ENCODE measurements at places on chromosomes 4 and X.

DNA sequence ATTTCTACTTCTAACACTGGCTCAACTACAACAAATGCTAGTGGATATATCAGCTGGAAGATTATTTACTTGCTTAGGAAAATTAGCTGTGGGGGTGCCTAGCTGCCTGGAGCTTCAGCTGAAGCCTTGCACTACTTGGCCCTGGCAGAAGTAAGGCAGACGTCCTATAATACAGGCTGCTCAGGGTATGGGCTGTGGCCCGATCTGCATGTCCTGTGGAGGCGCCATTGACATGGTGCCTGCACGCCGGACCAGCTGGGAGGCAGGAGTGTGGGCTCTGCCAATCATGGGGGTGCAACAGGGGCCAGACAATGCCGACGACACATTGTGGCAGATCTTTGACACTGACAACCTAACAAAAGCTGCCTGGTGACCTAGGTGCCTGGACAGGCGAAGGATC, 31.6 kb upstream of the UCP1 start:
- no peak for DNase-seq

DNA sequence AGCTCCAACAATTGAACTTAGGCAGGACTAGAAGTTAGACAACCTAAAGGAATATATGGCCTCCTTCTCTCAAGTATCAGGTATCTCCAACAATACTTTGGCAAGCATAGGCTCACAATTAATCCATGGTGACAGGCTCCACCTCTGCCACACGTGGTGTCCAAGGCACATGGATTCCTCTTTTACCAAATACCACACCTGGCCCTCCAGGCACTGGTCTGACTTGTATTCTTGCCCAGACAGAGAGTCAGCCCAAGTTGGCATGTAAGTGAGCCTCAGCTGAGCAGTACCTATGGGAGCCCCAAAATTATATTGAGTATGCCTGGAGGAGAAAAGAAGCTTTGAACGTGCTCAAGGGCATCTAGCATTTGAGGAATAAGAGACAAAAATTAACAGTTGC, 19.6 kb downstream of the SRPX2 start:
- DNase-seq: no peak

DNA sequence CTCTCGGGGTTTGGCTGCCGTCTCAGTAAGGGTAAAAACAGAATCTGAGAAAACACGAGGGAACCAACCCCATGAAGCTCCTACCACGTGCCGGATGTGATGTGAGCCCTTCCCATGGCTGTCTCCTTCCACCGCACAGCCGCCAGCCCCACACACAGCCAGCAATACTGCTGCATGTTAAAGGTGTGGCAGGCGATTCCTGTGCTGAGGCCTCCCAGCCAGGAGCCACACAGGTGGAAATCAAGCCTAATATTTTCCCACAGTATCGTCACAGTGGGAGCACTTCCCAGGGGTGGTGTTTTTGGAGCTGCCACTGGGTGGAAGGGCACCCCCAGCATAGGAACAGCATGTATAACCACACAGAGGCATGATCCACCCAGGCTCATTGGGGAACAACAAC, 77.5 kb downstream of the SLC2A9 start:
- no peak for DNase-seq

DNA sequence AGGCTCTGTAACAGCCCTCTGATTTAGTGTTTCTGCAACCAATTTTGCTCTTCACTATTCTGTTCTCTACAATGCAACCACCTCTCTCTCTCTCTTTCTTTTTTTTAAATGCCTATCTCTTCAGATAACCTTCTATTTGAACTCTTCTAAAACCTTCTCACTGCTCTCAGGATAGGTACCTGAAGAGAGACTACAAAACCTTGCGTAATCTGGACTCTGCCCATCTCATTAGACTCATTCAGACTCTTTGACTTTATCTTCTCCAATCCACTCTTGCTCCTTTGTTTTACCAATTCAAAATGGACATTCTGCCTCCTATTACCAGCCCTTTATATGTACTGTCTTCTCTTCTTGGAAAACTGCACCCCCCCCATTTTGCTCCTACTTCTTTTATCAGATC, 291.6 kb downstream of the CAMK2D start:
- DNase-seq: no peak

- no peak for DNase-seq
These were observed 145.4 kb downstream of the CPEB2 start for GRCh38 chr4:15147714-15148113.

DNA sequence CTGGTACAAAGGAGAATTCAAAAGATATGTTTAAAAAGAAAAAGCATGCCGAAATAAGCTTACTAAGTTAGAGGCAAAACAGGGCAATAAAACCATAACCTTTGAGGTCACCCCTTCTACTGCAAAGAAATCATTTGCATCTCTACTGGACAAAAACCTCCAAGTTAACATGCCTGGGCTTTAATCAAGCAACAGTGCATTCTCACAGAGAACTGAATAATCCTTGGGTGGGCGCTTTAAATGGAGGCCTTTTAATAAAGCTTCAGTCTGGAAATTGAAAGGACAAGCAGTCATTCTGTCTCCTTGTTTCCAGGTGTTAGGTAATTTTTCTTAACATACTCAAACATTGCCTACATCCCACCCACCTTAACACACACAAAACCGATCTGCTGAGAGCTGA, 34.6 kb upstream of the SMS start:
- DNase-seq: no peak

- no peak for DNase-seq
These were observed 62.6 kb upstream of the ACSL4 start for GRCh38 chrX:109795682-109796081.

- peak; percentile 21 for DNase-seq
These were observed 441 bp downstream of the SLC9B2 start for GRCh38 chr4:103075894-103076746.

DNA sequence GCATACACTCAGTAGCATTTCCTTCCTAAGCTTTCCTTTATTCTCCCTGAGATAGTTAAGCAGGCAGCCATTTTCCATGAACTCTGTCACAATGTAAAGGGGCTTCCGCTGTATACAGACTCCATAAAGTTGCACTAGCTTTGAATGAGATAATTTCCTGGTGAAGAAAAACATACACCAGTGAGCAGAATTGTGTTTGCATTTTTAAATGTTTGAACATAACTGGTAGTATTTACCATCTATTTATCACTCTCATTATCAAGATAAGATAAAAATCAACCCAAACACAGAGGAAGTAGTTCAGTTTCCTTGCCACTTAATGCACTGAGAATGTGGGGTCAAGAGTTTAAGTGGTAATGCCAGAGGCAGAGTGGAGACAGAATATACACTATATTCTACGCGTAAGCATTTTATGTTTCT, 54.1 kb downstream of the TXK start:
- no peak for DNase-seq

DNA sequence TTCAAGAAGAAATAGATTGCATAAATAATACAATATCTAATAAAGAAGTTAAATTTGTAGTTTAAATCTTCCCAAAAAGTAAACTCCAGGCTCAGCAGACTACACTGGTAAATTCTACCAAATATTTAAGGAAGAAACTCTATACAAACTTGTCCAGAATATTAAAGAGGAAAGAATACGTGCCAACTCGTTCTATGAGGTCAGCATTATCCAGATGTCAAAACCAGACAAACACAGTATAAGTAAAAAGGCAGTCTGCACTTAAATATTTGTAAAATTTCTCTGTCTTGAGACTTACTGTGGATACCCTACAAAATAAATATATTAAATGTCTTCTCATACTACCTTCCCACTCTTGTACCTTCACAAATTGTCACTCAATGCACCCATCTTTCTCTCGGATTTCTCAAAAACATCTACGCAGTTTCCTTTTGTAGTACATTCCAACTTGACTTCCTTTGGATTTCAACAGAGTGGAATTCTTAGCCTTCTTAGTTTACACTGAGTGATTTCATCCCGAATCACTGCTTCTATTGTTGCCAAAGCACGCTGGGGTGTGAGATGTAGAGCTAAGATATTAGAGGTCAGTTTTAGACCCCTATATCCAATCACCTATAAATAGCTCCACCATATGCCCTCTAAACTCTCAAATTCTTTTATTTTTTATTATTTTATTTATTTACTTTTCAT, 71.6 kb upstream of the MAB21L2 start:
- no peak for DNase-seq

DNA sequence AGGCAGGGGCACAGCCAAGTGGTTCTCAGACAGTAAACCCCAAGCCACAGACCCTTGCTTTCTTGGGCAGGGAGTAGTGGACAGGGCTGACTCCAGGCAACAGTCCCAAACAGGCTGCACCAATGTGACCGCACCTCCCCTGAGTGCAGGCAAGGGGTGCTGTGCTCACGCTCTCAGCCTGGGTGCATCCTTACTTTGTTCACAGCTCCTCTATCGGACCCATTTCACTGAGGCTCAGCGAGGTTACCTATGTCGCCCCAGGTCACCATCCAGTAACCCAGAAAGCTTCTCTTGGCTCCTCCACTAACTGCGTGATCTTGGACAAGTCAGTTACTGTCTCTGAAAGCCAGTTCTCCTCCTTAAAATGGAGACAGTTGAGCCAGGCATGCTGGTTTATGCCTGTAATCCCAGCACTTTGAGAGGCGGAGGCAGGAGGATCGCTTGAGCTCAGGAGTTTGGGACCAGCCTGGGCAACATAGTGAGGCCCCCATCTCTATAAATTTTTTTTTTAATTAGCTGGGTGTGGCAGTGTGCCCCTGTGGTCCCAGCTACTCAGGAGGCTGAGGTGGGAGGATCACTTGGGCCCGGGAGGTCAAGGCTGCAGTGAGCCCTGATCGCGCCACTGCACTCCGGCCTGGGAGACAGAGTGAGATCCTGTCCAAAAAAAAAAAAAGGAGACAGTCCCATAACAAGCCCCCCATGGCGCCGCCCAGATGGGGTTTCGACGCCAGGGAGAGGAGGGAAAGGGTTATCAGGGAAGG, 823 bp upstream of the MAN2B2 start:
- DNase-seq: no peak

GRCh38 chrX:42934020-42934726, 156.2 kb upstream of the PPP1R2C start:
- no peak for DNase-seq

DNA sequence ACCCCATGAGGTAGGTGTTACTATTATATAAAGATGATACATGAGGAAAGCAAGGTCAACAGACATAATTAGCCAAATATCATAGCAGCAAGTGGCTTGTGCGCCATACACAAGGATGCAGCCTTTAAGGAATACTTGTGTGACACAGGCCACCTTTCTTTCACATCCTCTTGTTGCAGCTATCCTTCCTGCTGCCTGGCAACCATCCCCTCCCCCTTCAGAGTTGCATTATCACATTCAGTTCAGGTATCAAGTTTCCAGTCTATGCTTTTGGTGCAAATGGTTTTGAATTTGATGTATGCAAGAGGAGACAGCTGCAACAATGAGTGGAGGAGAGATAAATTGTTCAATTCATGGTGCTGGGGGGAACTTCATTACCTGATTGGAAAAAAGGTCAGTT, 6.4 kb downstream of the ZCCHC18 start:
- no peak for DNase-seq

- no peak for DNase-seq
These were observed 17.4 kb downstream of the ENPP6 start for GRCh38 chr4:184200296-184200695.

DNA sequence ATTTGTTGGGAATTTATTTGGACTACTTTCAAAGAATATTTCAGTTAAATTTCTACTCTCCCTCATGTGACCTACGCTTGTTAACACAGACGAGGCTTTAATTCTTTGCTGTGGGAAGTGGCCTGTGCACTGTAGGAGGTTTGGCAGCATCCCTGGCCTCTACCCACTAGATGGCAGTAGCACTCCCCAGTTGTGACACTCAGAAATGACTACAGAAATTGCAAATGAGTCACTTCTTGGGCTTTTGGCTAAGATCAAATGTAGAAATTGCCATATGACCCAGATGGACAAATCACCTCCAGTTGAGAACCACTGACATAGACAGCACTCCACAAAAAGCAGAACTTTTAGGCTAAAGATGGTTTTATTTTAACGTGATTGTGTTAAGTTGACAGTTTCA, 22.1 kb downstream of the PIR start:
- peak; percentile 76 for DNase-seq

GRCh38 chr4:114229706-114230105, 250.3 kb upstream of the ARSJ start:
- no peak for DNase-seq

- no peak for DNase-seq
These were observed 50.4 kb downstream of the SHROOM3 start for GRCh38 chr4:76485450-76485849.

GRCh38 chr4:47154816-47155370, 123.5 kb downstream of the GABRB1 start:
- DNase-seq: no peak

DNA sequence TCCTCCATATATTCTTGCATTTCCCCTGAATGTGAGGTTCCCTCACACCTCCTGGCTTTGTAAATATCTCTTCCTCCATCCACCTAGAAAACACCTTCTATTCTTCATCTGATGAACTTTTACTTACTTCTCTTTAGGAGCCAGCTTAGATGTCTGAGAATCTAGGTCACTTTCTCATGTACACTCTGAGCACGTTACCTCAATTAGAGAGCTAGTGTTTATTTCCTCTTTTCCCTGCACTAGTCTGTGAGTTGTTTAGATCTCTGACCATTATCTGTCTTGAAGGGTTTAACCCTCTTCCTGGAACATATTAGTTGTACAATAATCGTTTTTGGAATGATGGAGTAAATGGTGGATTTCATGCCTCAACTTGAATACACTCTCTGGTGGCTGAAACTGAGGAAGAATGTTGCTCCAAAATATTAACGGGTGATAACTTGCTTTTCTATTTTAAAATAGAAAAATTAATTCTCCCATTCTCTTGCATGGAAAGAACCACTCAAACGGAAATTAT, 8.5 kb upstream of the NEIL3 start:
- DNase-seq: no peak

DNA sequence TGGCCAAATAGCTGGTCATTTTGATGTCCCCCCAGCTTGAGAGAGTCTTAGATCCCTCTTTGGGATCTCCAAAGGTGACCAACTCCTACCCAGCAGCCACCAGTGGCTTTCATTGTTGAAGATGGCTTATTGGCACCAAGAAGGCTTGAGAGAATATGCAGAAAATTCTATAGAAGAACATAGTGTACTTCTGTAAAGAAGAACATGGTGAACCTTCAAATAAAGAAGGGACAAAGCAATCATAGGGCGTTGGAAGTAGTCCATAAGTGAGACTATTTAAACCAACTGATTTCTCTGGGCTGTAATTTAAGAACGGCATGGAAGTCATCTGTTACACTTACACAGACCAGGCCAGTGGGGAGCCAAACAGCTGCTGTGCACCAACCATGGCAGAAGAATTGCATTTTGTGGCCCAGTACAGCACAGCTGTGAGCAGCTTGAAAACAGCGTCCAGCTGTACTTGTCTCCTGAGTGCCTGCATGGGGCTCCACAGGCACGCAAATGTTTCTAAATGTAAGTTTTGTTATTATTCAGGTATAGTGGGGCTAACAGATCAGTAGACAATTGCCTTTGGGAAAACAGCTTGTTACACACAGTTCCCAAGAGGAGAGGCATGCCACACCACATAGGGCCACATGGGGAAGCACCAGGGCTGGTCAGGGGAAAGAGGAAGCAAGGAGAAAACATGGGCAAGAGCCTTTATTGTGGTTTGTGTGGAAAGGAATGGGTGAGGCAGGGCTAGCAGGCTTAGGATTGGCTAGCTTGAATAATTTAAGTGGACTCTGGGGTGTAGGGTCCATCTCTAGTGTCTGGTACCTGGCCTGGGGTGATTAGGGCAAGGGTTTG, 125.0 kb downstream of the ARHGAP6 start:
- DNase-seq: peak; percentile 48

Data from inflammatory macrophage treated with lipopolysaccharide for 4 hours (primary cell).